ENCODE measurements at places on chromosomes 5 and 9.

DNA sequence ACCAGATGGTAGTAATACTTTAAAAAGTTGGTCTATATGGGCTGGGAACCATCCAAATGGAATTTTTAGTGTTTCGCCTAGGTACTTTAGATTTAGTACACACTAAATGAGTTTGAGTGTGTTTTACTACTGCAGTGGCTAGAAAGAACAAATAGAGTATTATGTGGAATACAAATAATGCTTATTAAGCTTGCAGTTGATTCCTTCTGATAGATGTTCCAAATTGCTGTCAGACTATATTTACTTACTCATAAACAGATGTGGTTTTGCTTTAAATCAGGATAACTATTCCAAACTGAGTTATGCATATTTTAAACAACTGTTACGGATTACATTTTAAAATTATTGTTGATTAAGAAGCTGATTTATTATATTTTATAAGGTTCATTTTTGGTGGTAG, 103.3 kb downstream of the ZSWIM6 start:
- DNase-seq = no peak

DNA sequence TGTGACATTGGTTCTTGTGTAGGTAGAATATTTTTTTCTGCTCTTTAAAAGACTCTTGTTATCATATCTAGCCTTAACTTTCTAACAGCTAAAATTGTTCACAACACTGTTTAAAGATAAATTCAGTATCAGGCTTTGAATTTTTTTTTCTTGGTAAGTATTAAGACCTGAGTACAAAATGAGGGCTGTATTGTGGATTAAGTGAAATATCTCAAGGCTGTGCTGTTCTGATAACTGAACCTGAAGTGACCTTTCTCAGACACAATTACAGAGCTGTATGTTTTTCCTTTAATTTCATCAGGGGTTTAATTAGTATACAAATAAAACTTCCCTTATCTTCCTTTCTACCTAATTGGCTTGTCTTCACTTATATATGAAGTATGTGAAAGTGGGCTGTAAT, 290.5 kb downstream of the CCDC171 start:
- no peak for DNase-seq

DNA sequence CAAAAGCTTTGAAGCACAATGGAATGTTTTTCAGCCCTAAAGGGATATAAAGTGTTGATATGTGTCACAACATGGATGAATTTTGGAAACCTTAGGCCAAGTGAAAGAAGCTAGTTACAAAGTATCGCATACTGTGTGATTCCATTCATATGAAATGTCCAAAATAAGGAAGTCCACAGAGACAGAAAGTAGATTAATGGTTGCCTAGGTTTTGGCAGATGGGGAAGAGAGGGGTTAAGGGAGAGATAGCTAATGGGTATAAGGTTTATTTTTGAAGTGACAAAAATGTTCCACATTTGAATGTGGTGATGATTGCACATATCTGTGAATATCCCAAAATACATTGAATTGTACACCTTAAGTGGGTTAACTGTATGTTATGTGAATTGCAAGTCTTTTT, 57.5 kb upstream of the MCCC2 start:
- DNase-seq = no peak

DNA sequence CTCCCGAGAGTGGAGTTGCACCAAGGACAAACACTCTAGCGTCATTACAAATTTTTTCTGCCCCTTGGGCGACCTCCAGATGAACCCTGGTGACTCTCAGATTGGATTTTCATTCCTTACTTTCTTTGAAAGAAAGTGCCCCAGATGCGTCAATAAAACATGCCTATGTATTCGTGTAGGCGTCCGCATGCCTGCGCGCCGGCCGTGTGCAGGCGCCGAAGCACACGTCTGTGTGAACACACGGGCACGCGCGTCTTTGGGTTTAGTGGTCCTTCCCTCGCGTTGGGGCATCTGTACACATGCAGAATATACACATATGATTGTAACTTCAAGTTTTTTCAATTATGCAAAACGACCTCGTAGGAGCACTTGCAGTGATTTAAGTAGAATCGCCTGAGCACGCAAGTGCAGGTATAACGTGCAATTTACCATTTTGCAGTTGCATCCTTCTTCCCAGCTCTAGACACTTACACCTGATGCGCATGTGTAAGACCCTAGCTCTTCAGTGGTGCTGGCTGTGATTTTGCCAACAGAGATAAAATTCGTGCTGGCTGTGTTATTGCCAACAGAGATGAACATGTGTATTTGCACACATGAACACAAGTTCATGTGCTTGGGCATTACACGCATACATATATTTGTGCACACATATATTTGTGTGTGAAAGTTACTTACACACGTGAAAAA, 1.9 kb upstream of the LHX2 start:
- DNase-seq = no peak

DNA sequence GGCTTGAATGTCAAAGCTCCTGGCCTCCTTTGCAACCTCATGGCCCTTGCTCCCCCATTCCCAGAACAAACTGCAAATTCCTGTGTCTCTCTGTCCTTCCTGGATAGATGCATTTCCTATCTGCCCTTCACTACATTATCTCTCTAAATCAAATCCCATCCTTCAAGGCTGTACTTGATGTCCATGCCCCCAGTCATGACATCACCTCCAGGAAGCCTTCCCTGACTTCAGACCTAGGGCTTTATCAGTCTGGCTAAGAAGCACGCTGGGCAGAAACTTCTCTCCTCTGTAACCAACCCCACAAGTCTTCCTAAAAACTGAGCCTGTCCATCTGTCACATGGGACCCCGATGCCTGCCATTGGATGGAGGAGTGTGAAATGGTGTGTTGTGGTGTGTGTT, 25.7 kb upstream of the TNIP1 start:
- DNase-seq = no peak

DNA sequence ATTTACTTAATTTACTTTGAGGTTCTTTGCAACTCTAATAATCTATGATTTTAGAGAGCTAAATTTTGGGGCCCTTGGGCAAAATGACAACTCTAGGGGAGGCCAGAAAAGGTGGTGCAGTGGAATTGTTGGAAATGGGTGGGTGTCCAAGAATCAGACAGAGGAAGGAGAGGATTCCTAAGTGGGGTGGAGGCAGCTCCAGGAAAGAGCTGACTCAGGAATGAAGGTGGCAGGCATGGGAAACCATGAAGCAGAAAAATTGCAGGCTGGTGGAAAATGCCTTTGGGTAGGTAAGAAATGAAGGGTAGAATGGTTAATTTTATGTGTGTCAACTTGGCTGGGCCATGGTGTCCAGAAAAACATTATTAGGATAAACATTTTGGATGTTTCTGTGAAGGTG, 248.5 kb upstream of the TUT7 start:
- DNase-seq = no peak

DNA sequence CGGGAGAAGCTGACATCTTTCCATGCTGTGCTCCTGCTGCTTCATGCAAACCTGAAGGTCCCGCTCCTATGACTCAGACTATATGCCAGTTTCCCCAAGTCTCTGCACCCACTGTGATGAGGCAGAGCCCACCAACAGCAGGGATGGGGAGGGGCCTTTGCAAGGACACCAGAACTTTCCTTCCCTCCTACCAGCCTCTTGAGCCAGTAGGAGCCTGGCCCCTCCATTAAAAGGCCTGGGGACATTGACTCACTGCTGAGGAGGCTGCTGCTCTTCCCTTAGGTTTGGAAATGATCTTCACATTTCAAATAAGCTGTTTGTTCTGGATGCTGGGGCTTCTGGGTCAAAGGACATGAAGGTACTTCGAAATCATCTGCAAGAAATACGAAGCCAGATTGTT, 26.1 kb upstream of the CTSL start:
- no peak for DNase-seq

- DNase-seq = peak; percentile 74
Measured at GRCh38 chr9:99055384-99055783, 49.5 kb upstream of the TGFBR1 start.

DNA sequence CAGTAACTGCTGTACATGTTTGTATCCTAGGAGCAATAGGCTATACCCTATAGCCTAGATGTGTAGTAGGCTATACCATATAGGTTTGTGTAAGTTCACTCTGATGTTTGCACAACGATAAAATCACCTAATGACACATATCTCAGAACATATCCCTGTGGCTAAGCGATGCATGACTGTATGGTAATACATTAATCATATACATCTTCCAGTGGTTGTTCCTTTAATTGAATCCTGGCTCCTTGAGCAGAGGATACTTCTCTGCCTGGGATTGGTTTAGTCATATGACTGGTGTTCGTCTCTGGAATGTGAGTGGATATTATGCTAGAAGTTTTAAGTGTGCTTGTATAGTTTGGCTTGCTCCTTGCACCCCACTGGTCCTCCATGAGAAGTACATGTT, 425.8 kb downstream of the MAN2A1 start:
- peak; percentile 68 for DNase-seq
